Activated CD4-positive, alpha-beta T cell treated with anti-CD3 and anti-CD28 coated beads, Interleukin-2, amount 50 U/mL, for 4 hours (primary cell): ENCODE measurements at places on chromosomes 13 and 19.

- no peak for DNase-seq
Observed at GRCh38 chr19:18194554-18195238, 1.7 kb downstream of the MPV17L2 start.

GRCh38 chr19:18044825-18045304, 36.9 kb downstream of the ARRDC2 start:
- peak; percentile 82 for DNase-seq

DNA sequence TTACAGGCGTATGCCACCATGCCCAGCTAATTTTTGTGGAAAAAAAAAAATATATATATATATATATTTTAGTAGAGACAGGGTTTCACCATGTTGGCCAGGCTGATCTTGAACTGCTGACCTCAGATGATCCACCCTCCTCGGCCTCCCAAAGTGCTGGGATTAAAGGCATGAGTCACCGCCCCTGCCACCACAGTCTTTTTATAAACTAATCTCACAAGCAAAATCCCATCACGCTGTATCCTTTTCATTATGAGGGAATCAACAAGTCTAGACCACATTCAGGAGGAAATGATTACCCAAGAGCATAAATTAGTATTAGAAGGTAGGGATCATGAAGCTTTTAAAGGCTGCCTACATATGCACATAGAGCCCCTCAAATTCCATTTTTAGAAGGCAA, 210.6 kb upstream of the NBEA start:
- no peak for DNase-seq

DNA sequence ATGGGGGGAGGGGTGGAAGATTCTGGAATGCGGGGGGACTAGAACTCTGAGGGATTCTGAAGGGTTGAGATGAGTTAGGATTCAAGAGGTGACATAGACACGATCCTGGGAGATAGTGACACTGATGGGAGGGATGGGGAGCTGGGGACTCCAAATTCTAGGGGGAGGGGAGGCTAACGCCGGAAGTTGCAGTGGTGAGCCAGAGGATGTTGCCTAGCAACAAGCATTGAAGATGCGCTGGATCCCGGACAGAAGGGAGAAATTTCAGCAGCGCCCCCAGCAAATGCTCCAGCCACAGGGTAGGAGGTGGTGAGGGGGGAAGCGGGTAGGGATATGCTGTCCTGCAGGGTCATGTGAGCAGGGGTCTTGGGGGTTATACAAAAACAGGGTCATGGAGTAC, 6.9 kb upstream of the LTBP4 start:
- DNase-seq: no peak

GRCh38 chr19:33938821-33939220, 142.2 kb downstream of the KCTD15 start:
- DNase-seq: no peak
